ENCODE measurements at places on chromosomes 7 and 10.
A peak's percentile ranks its signal among the peaks of the same experiment; 100 is the strongest.

DNA sequence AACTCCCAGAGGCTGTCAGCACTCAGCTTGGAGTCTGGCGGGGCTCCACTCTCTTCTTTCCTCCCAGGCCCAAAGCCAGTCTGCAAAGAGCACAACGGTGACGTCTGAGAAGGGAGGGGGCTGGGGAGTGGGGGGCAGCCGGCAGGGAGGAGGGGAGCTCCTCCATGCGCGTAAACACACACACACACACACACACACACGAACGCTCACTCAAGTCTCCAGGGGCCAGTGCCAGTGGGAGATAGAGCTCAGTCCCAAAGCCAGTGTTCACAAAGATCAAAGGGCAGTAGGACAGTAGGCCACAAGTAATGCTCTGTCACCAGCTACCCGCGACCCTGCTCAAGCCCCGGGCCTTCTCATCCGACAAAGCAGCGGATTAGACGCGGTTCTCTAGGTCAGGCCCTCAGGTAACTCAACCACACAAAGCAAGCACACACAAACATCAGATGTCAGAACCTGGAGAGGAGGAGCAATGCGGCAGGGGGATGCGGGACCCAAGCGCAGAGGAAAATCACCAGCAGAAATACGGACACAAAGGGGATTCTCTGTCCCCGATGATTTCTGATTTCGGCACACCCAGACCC is 19.9 kb downstream of the TCAF1 start:
- no peak for DNase-seq

- DNase-seq, result no peak
Observed at GRCh38 chr7:106050746-106051117, 61.4 kb downstream of the SYPL1 start.

- no peak for DNase-seq
Observed at GRCh38 chr7:81195033-81195432, 276.2 kb upstream of the SEMA3C start.

DNA sequence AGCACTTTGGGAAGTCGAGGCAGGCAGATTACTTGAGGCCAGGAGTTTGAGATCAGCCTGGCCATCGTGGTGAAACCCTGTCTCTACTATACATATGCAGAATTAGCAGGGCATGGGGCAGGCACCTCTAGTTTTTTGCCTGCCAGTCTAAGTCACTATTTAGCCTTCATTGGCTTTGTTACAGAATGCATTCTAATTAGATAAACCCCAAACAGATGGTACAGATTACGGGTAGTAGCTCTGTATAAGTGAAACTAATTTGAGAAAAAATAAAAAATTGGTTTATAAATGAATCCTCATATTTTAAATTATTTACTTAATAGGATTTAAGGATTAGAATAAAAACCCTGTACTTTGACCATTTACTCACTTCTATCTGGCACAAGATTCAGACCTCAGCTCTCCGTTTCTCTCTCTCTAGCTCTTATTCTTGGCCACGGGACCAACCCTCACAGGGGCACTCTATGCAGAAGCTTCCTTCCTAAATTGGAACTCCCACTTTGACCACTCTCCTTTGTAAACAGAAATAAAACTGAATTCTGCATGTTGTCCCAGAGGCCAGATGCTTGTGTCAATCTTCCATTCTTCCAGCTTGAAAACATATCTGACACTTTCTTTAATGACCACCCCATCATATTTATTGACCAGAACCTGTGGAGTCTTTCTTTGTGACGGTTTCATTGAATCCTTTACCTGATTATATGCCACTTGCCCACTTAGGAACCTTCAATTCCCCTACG is 26.8 kb downstream of the BET1 start:
- no peak for DNase-seq

DNA sequence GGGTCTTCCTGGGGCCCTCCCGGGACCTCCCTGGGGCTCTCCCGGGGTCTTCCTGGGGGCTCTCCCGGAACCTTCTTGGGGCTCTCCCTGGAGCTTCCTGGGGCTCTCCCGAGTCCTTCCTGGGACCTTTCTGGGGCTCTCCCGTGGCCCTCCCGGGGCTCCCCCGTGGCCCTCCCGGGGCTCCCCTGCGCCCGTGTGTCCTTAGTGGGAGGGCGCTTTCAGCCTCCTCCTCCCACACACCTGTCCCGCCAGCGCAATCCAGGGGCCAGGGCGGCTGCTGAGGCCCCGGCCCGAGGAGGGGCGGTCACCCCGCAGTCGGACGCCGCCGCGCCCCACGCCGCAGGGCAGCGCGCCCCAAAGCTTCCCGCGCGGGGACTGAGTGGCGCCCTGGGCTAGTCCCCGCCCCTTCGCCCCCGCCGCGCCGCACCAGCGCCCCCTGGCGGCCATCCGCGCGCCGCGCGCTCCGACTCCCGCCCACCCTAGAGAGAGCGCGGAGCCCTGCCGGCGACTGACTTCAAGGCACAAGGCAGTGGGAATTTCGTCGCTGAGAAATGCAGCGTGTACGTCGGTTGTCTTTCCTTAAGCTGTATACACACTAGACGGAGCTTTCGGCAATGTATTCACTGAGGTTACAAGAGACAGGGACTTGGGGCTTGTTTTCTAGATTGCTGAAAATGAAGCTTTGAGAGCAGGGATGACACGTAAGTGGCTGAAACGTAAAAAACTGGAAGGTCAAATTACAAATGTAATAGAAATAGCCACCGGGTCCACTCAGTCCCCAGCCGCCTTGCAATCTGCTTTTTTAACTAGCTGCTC is 47.1 kb downstream of the INSIG1 start:
- peak; percentile 89 for DNase-seq

DNA sequence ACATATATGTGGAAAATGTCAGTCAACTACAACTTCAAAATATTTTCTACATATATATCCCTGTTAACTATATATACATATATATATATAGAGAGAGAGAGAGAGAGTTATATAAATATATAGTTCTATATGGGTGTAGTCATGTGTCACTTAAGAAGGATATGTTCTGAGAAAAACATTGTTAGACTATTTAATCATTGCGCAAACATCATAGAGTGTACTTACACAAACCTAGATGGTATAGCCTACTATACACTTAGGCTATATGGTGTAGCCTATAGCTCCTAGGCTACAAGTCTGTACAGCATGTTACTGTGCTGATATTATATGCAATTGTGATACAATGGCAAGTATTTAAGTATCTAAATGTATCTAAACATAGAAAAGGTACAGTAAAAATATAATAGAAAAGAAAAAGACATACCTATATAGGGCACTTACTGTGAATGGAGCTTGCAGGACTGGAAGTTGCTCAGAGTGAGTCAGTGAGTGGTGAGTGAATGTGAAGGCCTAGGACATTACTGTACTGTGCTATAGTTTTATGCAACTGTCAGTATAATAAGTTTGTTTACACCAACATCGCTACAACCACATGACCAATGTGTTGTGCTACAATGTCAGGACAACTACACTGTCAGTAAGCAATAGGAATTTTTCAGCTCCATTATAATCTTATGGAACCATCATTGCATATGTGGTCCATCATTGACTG is 18.0 kb upstream of the FGL2 start:
- DNase-seq, result no peak

- no peak for DNase-seq
Observed at GRCh38 chr7:157046681-157047080, 36.2 kb upstream of the MNX1 start.

- DNase-seq, result no peak
Observed at GRCh38 chr7:65239707-65240352, 133.8 kb upstream of the ZNF92 start.

GRCh38 chr10:62034096-62034640 is 132.7 kb downstream of the ARID5B start:
- no peak for DNase-seq

DNA sequence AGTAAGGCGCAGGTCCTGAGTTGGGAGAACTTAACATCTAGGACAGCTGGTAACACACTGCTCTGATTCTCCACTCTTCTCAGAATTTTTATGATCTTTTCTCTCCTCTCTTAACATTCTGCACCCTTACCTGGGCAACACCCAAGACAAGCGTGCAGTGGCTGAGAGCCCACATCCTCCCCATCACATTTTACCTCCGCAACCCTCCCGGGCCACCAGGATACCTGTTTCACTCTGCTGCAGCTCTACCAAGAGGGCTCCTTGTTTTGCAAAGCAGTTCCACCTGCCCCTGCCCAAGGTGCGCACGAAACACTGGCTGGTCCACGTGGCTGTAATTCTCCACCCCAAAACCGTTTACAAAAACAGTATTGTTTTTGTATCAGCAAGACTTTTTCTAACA is 81.5 kb downstream of the ITIH5 start:
- DNase-seq, result no peak

DNA sequence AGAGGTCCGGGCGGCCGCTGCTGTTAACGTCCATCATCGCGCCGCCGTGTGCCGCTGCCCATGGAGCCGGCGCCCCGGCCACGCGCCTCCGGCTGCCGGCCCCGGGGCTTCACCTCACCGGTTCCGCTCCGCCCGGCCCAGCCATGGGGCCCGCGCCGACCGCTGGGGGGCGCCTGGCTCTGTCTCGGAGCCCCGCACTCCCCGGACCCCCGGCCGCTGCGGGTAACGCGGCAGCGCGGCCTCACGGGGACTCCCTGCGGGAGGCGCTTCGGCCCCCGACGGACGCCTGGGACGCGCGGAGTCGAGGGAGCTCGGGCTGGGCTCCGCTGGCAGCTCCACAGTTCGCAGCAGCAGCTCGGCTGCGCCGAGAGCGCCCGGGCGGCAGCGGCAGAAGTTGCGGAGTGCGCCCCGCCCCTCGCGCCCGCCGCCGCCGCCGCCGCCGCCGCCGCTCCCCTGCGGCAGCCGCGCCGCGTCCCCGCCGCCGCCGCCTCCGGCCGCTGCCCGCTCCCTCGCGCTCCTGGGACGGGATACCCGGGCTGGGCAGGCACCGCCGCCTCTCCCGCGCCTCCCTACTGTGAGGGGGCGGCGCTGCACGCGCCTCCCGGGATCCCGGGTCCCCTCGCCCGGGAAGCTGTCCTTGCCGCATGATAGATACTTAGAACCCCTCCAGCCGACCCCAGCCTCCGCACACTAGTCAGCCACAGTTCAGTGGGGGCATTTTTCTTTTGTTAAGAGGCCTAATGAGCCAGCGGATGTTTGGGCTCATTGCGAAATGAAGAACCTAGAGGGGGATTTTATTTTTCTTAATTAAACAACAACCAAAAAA is at the start of gene HTR7:
TSS of gene HTR7 (minus strand) at position 405 of the 826 bp plus-strand sequence. CDS start at position 37, 368 bp downstream.
- DNase-seq, result peak; percentile 56

DNA sequence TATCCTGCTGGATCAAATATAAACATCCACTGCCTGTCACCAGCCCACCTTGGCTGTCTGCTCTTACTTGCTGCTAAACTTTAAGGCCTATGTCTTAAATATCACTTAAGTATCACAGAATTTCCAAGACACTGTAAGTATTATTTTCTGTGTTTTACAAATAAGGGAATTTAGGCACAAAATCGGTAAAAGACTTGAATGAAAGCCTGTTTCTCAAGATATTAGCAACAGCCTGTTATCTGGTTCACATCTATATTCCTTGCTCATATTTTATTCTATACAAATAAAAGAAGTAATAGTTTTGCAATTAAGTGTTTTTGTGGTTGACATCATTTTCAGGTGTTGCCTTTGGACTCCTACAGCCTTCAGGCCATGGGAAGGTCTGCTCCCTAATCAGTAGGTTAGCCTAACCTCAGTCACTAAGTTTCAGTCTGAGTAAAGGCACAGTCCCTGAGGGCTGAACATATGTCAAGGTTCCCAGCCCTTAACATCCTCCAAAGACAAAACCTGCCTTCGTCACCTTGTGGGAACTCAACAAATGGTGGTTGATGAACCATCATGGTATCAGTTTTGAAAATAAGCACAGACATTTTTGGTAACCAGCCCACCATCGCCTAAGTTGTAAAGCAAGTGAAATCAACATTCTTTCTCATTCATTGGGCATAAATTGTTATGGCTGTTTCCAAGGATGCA is 127.1 kb downstream of the CREB5 start:
- no peak for DNase-seq

- DNase-seq, result no peak
Observed at GRCh38 chr7:3538041-3538440, 237.0 kb downstream of the SDK1 start.

DNA sequence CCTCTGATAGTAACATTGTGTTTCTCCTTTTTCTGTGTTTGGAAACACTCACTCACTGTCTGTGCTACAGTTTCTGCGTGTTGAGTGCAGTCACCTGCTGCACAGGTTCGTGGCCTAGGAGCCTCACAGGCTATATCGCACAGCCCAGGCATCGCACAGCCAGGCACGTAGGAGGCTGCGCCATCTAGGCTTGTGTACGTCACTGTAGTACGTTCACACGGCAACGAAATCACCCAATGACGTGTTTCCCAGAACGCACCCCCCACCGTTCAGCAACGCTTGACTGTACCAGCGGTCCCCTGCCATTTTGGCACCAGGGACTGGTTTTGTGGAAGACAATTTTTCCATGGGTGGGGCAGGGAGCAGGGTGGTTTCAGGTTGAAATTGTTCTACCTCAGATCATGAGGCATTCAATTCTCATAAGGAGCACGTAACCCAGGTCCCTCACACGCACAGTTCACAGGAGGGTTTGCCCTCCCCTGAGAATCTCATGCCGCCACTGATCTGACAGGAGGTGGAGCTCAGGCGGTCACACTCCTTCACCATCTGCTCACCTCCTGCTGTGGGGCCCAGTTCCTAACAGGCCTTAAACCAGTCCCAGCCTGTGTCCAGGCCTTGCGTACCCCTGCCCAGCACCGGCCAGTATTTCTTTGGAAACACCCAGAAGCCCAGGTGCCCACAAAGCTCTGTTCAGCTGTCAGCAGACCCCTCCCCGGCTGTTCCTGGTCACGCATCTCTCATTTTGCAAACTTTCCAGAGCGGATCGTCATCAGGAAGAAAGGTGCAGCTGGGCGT is 23.2 kb upstream of the PRKAR1B start:
- no peak for DNase-seq

GRCh38 chr7:107103369-107103768 is 58.9 kb downstream of the PRKAR2B start:
- peak; percentile 30 for DNase-seq

- no peak for DNase-seq
Observed at GRCh38 chr7:123692471-123692877, 36.8 kb downstream of the LMOD2 start.

DNA sequence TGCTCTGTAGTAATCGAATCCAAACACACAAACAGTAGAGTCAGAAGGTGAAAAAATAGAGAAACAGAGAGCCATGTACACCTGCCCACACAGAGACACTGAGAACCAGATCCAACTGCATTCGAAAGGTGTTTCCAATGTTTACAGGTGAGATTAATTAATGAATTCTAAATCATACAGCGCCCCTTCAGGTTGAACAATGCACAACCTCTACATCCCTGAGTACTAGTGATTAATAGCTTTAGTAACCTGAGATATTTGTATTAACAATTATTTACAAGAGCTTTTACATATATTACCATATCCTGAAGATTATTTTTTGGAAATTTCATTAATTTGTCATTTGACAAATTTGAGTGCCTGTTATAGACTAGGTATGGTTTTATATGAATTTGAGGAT is 7.6 kb upstream of the MRC1 start:
- no peak for DNase-seq

DNA sequence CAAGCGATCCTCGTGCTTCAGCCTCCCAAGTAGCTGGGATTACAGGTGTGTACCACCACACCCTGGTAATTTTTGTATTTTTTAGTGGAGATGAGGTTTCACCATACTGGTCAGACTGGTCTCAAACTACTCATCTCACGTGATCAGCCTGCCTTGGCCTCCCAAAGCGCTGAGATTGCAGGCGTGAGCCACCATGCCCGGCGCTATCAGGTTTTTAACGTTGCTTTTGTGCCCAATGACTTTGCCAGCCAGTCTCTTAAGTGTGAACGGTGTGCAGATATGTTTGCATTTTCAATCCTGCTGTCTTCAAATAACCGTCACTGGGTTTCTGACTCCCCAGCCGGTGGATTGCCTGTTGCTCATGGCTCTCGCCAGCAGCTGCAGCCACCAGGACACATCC is 201.8 kb upstream of the PPP2R2D start:
- no peak for DNase-seq

GRCh38 chr10:49157229-49157628 is 23.4 kb upstream of the FAM170B start:
- no peak for DNase-seq

All from inflammatory macrophage treated with lipopolysaccharide for 1 hour (primary cell).